ENCODE measurements at places on chromosomes 7 and 10.

- DNase-seq = no peak
Observed at GRCh38 chr7:70405241-70405640, 726.7 kb upstream of the GALNT17 start.

DNA sequence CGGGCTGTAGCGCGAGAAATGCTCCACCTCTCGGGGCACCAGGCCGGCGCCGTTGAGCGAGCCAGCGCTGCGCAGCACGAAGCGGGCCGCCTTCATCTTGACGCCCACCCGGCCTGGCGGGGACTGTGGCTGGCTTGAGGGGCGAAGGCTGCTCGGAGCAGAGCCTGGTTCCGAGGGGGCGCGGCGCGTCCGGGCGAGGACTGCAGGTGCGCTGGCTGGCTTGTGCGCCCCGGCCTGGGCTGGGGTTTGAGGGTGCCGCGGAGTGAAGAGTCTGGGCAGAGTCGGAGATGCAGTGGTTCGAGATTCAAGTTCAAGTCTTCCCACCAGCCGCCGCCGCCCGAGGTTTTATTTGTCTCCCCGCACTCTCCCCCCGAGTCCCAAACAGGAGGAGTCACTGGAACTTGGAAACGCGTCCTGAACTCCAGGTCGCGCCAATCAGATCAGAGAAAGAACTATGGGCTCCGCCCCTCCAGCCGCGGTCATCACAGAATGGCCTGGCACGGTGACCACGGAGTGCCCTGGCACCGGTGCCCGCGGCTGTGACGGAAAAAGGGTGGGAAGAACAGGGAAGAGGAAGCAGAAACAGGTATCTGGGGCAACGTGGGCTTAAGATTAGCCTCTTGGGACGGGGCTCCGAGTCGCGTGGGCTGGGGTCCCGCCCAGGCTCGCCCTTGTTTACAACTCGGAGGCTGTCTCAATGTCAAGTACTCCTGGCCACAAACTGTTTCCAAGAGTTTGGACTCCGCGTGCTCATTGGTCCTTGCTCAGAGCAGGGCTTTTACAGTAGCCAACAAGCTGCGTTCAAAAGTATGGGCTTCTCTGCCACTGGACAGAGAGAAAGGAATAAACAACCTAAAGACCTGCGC lies at the start of gene PDK4:
PDK4 (minus strand) TSS at position 319 of the 866 bp plus-strand sequence; CDS start at position 96, 223 bp downstream.
- no peak for DNase-seq

DNA sequence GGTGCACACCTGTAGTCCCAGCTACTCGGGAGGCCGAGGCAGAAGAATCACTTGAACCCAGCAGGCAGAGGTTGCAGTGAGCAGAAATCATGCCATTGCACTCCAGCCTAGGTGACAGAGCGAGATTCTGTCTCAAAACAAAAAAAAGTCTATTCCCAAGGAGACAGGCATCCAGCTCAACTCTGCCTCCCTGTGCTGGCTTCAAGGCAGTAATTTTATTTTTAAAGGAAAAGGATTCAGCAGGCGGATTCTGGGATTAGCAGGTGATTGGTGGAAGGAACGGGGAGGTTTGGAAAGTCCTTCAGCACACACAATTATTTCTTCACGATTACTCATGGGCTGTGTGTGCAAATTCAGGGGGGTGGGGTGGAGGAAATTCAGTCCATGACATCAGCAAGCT lies 242.9 kb downstream of the PAXIP1 start:
- DNase-seq = no peak

- DNase-seq = no peak
Observed at GRCh38 chr7:26609532-26609931, 254.9 kb downstream of the SKAP2 start.

- DNase-seq = no peak
Observed at GRCh38 chr7:134724606-134725005, 54.8 kb upstream of the CALD1 start.

- DNase-seq = no peak
Observed at GRCh38 chr7:43112941-43113621, 634 bp downstream of the HECW1 start.

- DNase-seq = no peak
Observed at GRCh38 chr7:6655636-6656385, 18.7 kb downstream of the ZNF316 start.

DNA sequence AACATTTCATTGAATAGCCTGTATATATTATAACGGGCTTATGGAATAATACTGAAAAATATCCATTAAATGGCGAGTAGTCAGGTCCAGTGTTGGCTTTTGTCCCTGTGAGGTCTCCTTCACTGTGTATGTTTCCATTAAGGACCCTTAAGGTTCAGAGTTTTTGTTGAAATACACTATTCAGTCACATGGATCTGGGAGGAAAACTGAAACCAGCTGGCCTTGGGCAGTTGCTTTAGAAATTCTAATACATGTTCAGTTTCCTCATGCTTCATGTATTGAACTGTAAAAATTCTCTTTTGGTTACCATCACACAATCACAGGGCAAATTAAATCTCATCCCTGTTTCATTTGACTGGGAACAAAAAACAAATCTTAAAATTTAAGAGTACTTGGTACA lies 447.3 kb downstream of the SDK1 start:
- no peak for DNase-seq

DNA sequence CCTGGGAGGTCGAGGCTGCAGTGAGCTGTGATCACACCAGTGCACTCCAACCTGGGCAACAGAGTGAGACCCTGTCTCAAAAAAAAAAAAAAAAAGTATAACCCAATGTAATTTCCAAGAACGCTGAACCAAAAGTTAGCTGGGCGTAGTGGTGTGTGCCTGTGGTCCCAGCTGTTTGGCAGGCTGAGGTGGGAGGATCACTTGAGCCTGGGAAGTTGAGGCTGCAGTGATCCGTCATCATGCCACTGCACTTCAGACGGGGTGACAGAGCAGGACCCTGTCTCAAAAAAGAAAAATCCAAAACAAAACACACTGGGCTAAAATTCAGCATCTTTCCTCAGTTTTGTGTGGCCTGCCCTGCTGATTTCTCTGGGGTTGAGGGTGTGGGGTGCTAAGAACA lies 21.1 kb downstream of the HNRNPA2B1 start:
- DNase-seq = no peak

DNA sequence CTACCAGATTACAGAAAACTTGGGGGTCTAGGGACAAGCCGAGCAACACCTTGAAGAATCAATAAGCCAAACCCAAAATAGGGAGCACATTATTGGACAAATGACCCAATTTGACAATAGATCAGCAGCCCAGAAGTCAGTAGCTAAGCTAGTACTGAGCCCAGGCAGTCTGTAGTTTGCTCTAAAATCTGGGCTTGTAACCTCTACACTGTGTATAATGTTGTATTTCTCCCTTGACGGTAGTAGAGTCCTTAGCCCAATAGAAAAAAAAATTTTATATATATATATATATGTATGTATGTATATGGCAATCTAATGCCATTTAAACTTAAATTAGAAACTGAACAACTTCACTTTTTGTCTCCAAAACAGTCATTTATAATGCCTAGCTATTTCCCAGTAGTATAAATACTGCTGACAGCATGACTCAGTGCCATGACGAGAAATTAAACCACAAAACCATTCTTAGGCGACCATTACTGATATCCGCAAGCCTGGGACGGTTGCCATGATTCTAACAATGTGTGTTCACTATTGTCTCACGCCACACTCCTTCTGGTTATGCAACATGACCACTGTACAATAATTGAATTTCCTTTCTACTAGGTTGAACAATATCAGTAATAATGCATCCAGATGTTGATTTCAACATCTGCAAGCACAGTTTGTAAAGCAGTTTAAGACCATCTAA lies 110.5 kb downstream of the IPMK start:
- DNase-seq = no peak

DNA sequence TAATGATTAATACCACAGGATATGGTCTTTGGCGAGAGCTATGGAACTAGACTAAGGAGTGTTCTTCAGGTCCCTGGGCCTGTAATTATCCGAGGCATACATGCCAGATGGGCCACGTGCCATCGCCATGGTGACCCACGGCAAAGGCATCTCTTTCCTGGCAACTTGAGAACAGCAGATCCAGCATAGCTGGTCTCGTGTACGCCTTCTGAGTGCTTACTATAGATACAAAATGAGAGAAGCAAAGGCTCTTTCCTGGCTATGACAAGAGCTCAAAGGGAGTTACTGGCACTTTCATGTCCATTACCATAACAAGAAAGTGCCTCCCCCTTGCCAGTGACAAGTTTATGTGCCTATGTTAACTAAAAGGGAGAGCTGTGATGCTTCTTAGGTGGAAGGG lies 26.0 kb upstream of the GLI3 start:
- DNase-seq = no peak

GRCh38 chr7:16708511-16708910 lies 45.0 kb upstream of the TSPAN13 start:
- no peak for DNase-seq

- DNase-seq = no peak
Observed at GRCh38 chr10:35471435-35471834, 133.7 kb upstream of the GJD4 start.

GRCh38 chr7:96218664-96219243 lies 103.1 kb downstream of the SLC25A13 start:
- no peak for DNase-seq
